Skeletal muscle tissue (tissue), 5 donors: ENCODE measurements at places on chromosomes 7 and 10. TPM values are rescaled to one million over a fixed set of nuclear protein-coding genes. Genes with fewer than 3 reads are reported as not detected.

DNAJC30 gene
- total RNA-seq, result 1.6 TPM

PKD2L1 gene
- not detected for total RNA-seq

PRLHR gene
- not detected for total RNA-seq

CELF2 gene
- total RNA-seq, result 31.8 TPM

CRPPA gene
- 16.7 TPM for total RNA-seq

CAMK1D gene
- 2.1 TPM for total RNA-seq

BTBD16 gene
- not detected for total RNA-seq

NRAP gene
- 27.1 TPM for total RNA-seq

PNLIPRP1 gene
- not detected for total RNA-seq

MLXIPL gene
- 1.6 TPM for total RNA-seq

XPNPEP1 gene
- 89.2 TPM for total RNA-seq

ENO4 gene
- not detected for total RNA-seq

LIPM gene
- total RNA-seq, result under 0.01 TPM

CYTH3 gene
- total RNA-seq, result 19.3 TPM

RTKN2 gene
- 2.1 TPM for total RNA-seq

ANXA8 gene
- not detected for total RNA-seq

MMD2 gene
- total RNA-seq, result not detected

PDE6C gene
- total RNA-seq, result not detected

COA1 gene
- total RNA-seq, result 57.9 TPM

GATA3 gene
- total RNA-seq, result 0.52 TPM

LIPA gene
- total RNA-seq, result 50.1 TPM

ANKRD1 gene
- 14.1 TPM for total RNA-seq

C10orf90 gene
- total RNA-seq, result under 0.01 TPM

PCLO gene
- 0.52 TPM for total RNA-seq

AQP1 gene
- 67.8 TPM for total RNA-seq

TMEM176B gene
- 18.3 TPM for total RNA-seq

ACHE gene
- 36.0 TPM for total RNA-seq

C7orf57 gene
- total RNA-seq, result not detected

CWF19L1 gene
- 29.2 TPM for total RNA-seq

PIP gene
- not detected for total RNA-seq

CPED1 gene
- 14.6 TPM for total RNA-seq

PAPSS2 gene
- 8.9 TPM for total RNA-seq

ATOH7 gene
- total RNA-seq, result not detected

MRLN gene
- 156 TPM for total RNA-seq

TMEM130 gene
- 0.52 TPM for total RNA-seq

UCMA gene
- 1.6 TPM for total RNA-seq

CTAGE6 gene
- 2.1 TPM for total RNA-seq

CPEB3 gene
- total RNA-seq, result 3.1 TPM

PON1 gene
- not detected for total RNA-seq

FAM25G gene
- not detected for total RNA-seq

FAM237B gene
- not detected for total RNA-seq

CTTNBP2 gene
- total RNA-seq, result 1.6 TPM

ARMC3 gene
- total RNA-seq, result not detected

SUN3 gene
- total RNA-seq, result not detected

CLDN15 gene
- total RNA-seq, result 2.1 TPM

RAMP3 gene
- 5.7 TPM for total RNA-seq

RADIL gene
- total RNA-seq, result 1.0 TPM

NUTM2E gene
- not detected for total RNA-seq

ELN gene
- total RNA-seq, result 107 TPM
